ENCODE measurements at places on chromosomes 4 and X. TPM values are rescaled to one million over a fixed set of nuclear protein-coding genes. Genes with fewer than 3 reads are reported as not detected.

DNA sequence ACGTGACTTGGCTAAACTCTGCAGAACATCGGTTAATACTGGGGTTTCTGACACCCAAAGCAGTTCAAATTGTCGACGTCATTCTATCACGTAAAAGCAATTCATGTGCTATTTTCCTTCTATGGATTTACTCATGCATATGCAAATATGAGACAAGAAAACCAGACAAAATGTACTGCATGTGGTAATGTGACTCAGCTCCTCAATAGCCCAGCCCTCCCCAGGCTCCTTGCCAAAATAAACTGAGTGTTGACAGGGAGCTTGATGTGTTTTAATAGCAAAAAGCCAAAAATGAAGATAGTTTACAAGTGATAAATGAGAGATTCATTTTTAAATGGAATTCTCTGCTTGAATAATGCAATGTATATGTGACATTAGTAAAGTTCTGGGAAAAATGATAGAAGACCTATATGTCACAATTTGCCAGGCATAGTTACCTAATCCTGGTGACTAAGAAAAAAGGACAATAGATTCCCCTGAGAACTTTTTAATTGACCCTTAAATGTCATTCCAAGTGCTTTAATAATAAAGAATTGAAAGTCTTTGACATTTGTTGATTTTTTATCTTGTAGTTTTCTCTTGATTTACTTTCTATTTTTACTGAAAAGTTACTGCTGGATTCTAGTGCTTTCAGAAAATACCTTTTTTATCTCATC, 1700.6 kb upstream of the TENM3 start:
- no peaks in the 10 kb centered on the region for H3K27me3 ChIP-seq
- H3K36me3 ChIP-seq, result no peaks in the 10 kb centered on the region
- H3K27ac ChIP-seq, result no peak overlapping the region
- H3K4me1 ChIP-seq, result no peaks in the 10 kb centered on the region

DNA sequence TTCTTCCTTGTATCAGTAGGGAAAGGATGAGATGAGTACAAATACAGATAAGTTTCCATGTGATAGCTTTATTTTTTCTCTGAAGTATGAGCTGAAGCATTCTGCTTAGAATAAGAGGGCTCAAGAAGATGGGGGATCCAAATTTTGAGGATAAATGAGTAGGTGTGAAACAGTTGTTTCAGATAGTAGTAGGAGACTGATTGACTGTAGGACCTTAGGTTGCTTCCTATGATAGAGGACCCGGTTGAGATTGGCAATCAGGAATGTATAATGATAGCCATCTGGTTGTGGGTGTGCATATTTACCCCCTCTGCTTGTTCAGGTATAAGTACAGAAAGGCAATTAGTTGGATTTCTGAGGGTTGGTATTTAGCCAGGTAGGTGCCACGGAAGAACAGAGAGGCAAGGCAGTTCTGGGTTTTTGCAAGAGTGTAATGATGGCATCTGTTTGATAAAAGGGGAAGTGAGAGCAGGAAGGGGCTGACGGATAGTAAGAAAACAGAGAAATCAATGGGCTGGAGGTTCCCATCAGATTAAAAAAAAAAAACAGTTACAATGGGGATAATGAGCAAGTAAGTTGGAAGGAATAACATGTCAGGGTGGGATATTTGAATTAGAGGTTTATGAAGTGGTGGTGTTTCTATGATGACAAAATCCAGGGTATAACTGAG, 13.7 kb downstream of the OCRL start:
- H3K36me3 ChIP-seq, result peaks cover 11% of the 10 kb centered on the region
- H3K27me3 ChIP-seq, result peaks cover 8% of the 10 kb centered on the region
- H3K4me1 ChIP-seq, result peaks cover 3% of the 10 kb centered on the region
- H3K4me3 ChIP-seq, result no peak overlapping the region
- peak; percentile 46 for DNase-seq

GRCh38 chr4:6747294-6748051, 31.5 kb downstream of the BLOC1S4 start:
- no peak overlapping the region for H3K4me3 ChIP-seq
- H3K27ac ChIP-seq, result no peak overlapping the region
- no peak for DNase-seq
- peaks cover 23% of the 10 kb centered on the region for H3K27me3 ChIP-seq

- DNase-seq, result no peak
- no peaks in the 10 kb centered on the region for H3K36me3 ChIP-seq
- H3K4me1 ChIP-seq, result no peaks in the 10 kb centered on the region
- no peaks in the 10 kb centered on the region for H3K27me3 ChIP-seq
- no peak overlapping the region for H3K4me3 ChIP-seq
These were observed 452.7 kb downstream of the NLGN4X start for GRCh38 chrX:5775846-5776430.

GRCh38 chrX:13048280-13048679, 3.9 kb upstream of the FAM9C start:
- H3K4me3 ChIP-seq, result no peak overlapping the region
- H3K36me3 ChIP-seq, result peaks cover 7% of the 10 kb centered on the region
- H3K27me3 ChIP-seq, result no peaks in the 10 kb centered on the region
- H3K27ac ChIP-seq, result no peak overlapping the region

DNA sequence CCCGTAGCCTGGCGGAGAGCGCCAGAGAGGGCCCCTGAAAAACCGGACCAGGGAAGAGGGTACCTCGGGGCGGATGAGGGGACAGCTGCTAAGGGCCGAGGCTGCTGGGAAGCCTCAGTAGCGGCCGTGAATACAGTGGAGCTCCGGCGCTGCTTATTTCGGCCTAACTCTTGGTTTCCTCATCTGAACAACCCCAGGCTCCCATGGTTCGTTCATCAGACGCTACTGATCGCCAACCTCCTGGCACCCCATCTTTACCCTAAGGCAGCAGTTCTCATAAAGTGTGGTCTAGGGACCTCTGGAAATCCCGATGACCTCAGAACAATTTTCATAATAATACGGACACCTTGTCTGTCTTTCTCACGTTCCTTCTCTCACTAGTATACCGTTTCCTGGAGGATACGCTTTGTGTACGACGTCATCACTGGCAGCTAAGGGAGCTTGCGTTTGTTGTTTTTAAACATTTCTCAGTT, 645 bp upstream of the RAB28 start:
- H3K4me3 ChIP-seq, result peak overlapping the region; percentile 96
- peaks cover 15% of the 10 kb centered on the region for H3K4me1 ChIP-seq
- DNase-seq, result no peak

DNA sequence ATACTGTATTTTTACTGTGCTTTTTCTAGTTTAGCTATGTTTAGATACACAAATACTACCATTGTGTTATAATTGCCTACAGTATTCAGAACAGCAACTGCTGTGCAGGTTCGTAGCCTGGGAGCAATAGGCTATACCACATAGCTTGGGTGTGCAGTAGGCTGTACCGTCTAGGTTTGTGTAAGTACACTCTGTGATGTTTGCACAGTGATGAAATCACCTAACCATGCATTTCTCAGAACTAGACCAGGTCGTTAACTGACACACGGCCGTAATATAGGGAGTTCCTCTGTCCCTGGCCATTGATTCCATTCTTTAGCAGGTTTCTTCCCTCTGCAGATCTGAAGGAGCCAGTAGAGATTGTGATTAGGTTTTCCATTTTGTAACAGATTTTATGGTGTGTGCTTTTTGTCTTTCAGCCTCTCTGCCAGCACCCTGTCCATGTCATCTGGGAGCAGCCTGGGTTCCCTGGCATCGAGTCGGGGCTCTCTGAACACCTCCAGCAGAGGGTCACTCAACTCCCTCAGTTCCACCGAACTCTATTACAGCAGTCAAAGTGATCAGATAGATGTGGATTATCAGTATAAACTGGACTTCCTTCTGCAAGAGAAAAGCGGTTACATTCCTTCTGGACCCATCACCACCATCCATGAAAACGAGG, 59.5 kb downstream of the CLDN22 start:
- H3K27me3 ChIP-seq, result peaks cover 7% of the 10 kb centered on the region
- no peak overlapping the region for H3K27ac ChIP-seq
- no peak for DNase-seq
- no peak overlapping the region for H3K4me3 ChIP-seq
- H3K4me1 ChIP-seq, result no peaks in the 10 kb centered on the region
- no peaks in the 10 kb centered on the region for H3K36me3 ChIP-seq

DNA sequence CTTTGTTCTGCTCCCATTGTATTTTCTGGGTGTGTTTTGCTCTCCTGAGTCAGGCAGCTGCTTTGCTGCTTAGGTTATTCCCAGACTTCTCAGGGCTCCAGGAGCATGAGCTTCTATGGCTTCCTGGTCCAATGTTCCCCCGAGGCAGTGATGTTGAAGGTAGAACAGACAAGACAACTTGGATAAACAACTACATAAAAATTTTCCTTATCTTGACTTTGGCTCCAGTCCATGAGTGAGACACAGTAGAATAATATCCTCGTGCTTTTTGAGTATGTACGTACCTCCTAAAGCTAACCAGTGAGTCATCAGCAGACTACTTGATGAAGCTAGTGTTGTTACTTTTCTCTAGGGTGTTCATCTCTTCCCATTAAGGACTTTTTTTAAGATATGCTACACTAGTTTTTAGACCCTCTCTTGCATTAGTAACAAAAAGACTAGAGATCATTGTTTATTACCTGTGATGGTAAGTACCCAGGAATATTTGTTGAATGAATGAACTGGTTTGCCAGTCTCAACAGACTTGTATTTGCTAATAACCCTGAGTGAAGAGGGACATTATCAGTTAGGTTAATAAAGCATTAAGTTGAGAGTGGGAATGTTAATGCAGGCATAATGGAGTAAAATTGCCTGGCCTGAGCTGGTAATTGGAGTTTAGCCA, 131.9 kb downstream of the FHIP1A start:
- H3K27me3 ChIP-seq, result peaks cover 13% of the 10 kb centered on the region
- no peaks in the 10 kb centered on the region for H3K36me3 ChIP-seq
- DNase-seq, result no peak
- H3K27ac ChIP-seq, result no peak overlapping the region
- no peaks in the 10 kb centered on the region for H3K4me1 ChIP-seq

GRCh38 chrX:130179579-130180215, 7.9 kb downstream of the RAB33A start:
- H3K27me3 ChIP-seq, result no peaks in the 10 kb centered on the region
- H3K36me3 ChIP-seq, result no peaks in the 10 kb centered on the region
- DNase-seq, result no peak
- H3K4me1 ChIP-seq, result peaks cover 45% of the 10 kb centered on the region
- no peak overlapping the region for H3K4me3 ChIP-seq

- H3K4me1 ChIP-seq, result peaks cover 6% of the 10 kb centered on the region
- H3K27ac ChIP-seq, result no peak overlapping the region
- H3K27me3 ChIP-seq, result peaks cover 26% of the 10 kb centered on the region
- peaks cover 5% of the 10 kb centered on the region for H3K36me3 ChIP-seq
- H3K4me3 ChIP-seq, result no peak overlapping the region
These were observed 101.7 kb downstream of the PHOX2B start for GRCh38 chr4:41646862-41647261.

- DNase-seq, result no peak
- H3K36me3 ChIP-seq, result no peaks in the 10 kb centered on the region
These were observed 57.1 kb downstream of the CCDC149 start for GRCh38 chr4:24855741-24856140.

DNA sequence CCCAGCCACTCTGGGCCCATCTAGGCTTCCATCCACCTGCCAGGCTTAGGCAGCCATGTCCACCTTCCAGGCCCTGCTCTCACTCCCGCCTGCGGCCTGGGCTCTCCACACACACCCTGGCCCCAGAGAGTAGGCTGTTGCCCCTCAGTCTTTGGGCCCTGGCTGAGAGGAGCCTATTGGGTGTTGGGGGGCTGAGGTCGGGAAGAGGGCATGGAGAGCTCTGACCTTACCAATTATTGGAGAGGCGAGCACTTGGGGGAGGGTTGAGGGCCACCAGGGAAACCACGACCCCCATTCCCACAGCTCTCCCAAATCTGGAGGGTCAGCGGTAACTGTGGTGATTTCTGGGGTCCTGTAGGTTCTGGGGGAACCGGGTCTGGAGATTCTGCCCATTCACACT, 38.2 kb downstream of the HTRA3 start:
- H3K36me3 ChIP-seq, result peaks cover 20% of the 10 kb centered on the region
- H3K4me1 ChIP-seq, result no peaks in the 10 kb centered on the region
- H3K4me3 ChIP-seq, result no peak overlapping the region
- peaks cover 14% of the 10 kb centered on the region for H3K27me3 ChIP-seq
- no peak overlapping the region for H3K27ac ChIP-seq

- H3K4me3 ChIP-seq, result no peak overlapping the region
- no peak overlapping the region for H3K27ac ChIP-seq
- no peaks in the 10 kb centered on the region for H3K36me3 ChIP-seq
- DNase-seq, result no peak
- H3K4me1 ChIP-seq, result no peaks in the 10 kb centered on the region
These were observed 31.8 kb downstream of the ETNPPL start for GRCh38 chr4:108731006-108731405.

DNA sequence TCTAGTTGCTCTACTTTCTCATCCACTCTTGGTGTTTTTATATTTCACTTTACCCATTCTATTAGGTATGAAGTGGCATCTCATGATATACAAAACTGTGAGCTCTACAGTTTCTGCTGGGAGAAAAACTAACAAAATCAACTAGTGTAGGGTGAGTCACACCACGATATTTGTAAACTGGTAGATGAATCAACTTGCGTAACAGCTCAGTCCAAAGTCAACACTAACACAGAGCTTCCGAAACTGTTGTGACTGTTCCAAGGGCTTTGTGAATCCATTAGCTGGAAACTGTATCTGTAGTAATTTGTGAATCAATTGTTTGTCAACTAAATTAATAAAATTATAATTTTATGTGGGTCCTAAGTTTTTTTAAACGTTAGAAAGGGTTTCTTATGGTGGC, 119.8 kb upstream of the TSPAN5 start:
- no peaks in the 10 kb centered on the region for H3K36me3 ChIP-seq
- peaks cover 2% of the 10 kb centered on the region for H3K4me1 ChIP-seq
- no peak overlapping the region for H3K27ac ChIP-seq
- H3K27me3 ChIP-seq, result peaks cover 20% of the 10 kb centered on the region
- no peak overlapping the region for H3K4me3 ChIP-seq

GRCh38 chr4:123937581-123937980, 541.0 kb downstream of the SPRY1 start:
- no peaks in the 10 kb centered on the region for H3K36me3 ChIP-seq
- no peaks in the 10 kb centered on the region for H3K4me1 ChIP-seq
- DNase-seq, result no peak
- no peaks in the 10 kb centered on the region for H3K27me3 ChIP-seq
- no peak overlapping the region for H3K27ac ChIP-seq

DNA sequence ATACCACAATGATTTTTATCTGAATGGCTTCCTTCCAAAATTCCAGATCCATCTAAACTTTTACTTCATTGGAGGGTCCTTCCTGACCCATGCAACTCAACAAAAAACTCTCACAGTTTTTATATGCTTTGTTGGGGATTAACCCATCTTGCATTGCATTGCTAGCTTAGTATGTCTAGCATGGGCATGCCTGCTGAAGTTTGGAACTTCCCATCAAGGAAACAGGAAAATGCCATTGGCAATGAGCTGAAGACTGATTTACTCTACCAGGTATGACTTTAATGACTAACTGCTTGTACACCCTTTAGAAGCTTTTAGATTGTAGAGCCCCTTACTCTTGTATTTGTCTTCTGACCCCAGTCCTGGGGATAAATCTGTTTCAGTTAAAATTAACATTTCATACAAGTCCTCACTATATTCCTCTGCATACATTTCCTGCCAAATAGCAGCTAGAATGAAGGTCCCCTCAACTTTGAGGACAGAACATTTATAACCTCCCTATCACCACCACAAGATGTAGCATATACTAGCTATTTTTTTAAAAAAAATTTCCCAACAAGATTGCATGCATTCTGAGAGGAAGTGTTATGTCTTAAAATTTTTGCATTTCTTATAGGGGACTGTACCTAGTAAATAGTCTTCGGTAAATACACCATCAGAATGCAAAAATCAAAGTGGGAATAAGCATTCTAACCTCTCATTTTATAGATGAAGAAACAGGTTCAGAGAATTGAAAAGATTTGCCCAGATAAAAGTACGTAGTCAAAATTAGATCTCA, 52.5 kb upstream of the ATXN3L start:
- peaks cover 7% of the 10 kb centered on the region for H3K4me1 ChIP-seq
- DNase-seq, result no peak
- H3K27ac ChIP-seq, result no peak overlapping the region
- H3K36me3 ChIP-seq, result no peaks in the 10 kb centered on the region
- H3K27me3 ChIP-seq, result peaks cover 8% of the 10 kb centered on the region

FRMPD3 gene
- 0.12 TPM for polyA plus RNA-seq

ADGRG4 gene
- not detected for polyA plus RNA-seq

EXOC1L gene
- not detected for polyA plus RNA-seq

ASMT gene
- not detected for polyA plus RNA-seq

LARP1B gene
- 8.1 TPM for polyA plus RNA-seq
